Activated CD4-positive, alpha-beta T cell treated with anti-CD3 and anti-CD28 coated beads for 48 hours (primary cell): ENCODE measurements at places on chromosomes 12 and 14.

DNA sequence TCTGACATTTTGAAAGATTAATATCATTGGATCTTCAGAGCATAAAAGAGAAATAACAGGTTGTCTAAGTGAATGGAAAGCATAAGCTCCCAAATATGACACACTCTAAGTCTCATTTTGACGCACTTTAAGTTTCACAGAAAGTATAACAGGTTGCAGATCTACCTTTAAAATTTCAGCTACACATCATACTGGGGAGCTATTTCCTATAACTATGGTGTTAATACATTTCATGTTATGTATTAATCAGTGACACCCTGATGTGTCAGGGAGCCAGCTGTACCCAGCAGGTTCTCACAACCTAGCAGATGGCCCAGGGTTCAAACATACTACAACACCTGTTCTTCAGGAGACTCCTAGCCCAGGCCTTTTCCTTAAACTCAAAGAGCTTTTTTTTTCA lies 31.1 kb upstream of the TMX1 start:
- DNase-seq: no peak

GRCh38 chr14:74959596-74960180 lies 4.3 kb upstream of the PGF start:
- DNase-seq: no peak

GRCh38 chr12:64064706-64065105 lies 157.4 kb downstream of the KICS2 start:
- no peak for DNase-seq

DNA sequence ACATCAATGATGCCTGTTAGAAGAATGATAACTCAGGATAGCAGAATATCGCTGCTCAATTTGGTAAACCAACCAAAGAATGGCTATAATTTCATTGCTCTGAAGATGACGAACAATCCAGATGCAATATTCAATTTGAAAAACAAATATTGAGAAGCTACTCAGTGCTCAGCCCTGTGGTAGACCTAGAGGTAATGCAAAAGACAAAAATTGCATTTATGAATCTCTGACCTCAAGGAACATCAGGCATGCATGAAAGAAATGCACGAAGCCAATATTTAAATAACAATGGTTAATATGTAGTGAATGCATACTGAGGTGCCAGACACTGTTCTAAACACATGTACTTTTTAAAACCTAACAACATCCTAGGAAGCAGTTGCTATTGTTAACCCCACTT lies 298.6 kb upstream of the TMTC1 start:
- no peak for DNase-seq

GRCh38 chr14:27061299-27061698 lies 463.5 kb upstream of the NOVA1 start:
- no peak for DNase-seq

DNA sequence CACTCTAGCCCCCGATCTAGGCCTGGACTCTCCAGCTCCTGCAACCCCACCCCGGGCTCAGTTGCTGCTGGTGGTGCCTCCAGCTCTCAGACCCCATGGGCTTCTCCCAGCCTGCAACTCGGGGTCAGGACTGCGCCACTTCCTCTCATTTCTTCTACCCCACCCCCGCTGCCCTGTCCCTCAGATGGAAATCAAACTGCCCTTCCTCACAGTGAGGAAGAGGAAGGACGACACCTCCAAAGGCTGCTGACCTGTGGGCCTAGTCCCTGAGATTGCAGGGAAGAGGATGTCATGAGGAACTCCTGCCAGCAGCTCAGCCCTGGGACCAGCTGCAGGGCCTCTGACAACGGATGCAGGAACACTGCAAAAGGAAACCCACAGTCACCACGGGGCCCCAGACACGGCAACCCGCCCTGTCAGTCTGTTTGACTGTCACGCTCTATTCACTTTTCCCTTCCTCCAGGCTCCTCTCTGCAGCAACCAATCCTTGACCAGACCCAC lies 29.3 kb upstream of the PNMA1 start:
- DNase-seq: peak; percentile 70

DNA sequence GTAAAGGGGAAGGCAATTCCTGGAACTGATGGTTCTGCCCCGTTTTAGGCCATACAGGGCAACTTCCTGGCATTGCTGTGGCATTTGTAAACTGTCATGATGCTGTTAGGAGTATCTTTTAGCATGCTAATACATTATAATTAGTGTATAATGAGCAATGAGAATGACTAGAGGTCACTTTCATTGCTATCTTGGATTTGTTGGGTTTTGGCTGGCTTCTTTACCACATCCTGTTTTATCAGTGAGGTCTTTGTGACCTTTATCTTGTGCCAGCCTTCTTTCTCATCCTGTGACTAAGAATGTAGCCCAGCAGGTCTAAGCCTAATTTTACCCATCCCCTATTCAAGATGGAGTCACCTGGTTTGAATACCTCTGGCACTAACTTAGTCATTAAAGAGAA lies 51.2 kb downstream of the TESPA1 start:
- DNase-seq: no peak

GRCh38 chr12:2759733-2760132 lies 35.0 kb upstream of the FKBP4 start:
- DNase-seq: no peak

DNA sequence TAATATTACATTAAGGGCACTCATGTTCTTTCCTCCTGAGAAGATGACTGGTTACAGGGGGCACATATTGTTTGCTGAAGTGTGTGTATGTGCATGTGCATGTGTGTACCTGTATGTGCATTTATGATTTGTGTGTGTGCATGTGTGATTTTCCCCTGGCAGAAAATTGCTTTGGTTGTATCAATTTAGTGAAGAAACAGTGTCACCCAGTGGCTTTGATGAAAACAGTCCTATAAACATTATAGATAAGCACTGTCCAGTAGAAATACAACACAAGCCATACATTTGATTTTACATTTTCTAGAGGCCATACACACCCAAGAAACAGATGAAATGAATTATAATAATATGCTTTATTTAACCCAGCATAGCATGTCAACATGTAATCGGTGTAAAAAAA lies 8.6 kb downstream of the PDE3A start:
- no peak for DNase-seq

GRCh38 chr14:22118899-22119477 lies 445.4 kb upstream of the OR4E1 start:
- DNase-seq: no peak

- no peak for DNase-seq
These were observed 118.6 kb downstream of the PLXNC1 start for GRCh38 chr12:94266796-94267536.

- no peak for DNase-seq
These were observed 7.8 kb upstream of the PLEKHG3 start for GRCh38 chr14:64696355-64696857.

GRCh38 chr14:55398679-55399078 lies 13.0 kb downstream of the ATG14 start:
- no peak for DNase-seq
